ENCODE measurements at places on chromosomes 4 and X. TPM values are rescaled to one million over a fixed set of nuclear protein-coding genes. Genes with fewer than 3 reads are reported as not detected.

DNA sequence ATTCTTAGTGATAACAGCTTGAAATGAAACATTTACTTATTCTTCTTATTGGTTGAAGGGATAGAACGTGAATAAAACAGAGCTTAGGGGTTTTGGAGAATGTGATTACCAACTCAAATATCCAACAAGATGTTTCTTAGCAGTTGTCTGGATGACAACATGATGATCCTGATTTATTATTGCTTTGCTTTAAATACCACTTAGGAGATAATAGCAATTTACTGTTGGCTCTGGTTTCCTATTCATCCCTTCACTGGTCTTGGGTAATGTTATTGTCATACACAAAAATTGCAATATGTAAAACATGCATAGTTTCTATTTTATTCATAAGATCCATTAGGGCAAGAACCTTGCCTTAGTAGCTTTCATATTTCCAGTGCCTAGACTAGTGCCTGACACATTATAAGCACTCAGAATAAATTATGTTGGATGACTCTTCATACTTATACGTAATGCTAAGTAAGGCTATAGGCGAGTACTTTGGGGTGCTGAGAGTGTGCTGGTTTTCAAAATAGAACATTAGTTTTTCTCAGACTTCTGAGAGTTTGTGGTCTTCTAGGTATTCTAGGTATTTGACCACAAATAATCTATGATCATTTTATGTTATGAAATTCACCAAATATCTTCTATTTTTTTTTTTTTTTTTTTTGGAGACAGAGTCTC is 58.6 kb upstream of the PGRMC2 start:
- DNase-seq: no peak
- no peaks in the 10 kb centered on the region for H3K36me3 ChIP-seq
- peaks cover 27% of the 10 kb centered on the region for H3K4me1 ChIP-seq
- no peaks in the 10 kb centered on the region for H3K27me3 ChIP-seq

XAGE1A gene
- total RNA-seq: not detected

DNA sequence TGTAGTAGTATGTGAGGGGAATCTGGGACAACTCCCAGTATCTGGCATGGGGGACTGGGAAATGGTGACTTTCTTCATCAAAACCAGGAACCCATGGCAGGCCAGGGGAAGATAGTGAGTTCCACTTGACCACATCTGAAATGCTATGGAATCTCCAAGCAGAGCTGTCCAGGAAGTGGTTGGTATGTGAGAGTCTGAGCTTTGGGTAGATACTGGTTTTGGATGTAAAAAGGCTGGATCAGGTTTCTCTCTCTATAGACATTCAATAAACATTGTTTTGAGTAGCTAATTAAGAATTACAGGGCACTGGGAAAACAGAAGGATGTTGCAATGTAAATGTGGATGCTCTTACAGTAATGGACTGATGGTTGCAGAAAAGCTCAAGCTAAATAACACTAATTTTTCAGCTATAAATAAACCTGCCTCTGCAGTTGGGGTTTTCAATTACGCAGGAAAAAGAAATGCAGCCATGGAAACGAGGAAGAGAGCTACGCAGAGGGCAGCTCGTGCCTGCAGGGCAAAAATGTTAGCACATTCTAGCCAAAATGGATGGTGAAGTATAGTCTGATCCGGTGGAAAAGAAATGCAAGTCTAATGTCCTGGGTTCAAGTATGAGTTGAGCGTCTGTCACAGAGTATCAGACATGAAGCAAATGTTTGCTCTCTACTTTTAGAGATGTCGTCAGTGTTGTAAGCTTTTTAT is 13.4 kb upstream of the CHRNA9 start:
- H3K4me3 ChIP-seq: peak overlapping the region; percentile 33
- no peak for DNase-seq
- H3K27ac ChIP-seq: peak overlapping the region; percentile 83
- H3K4me1 ChIP-seq: peaks cover 31% of the 10 kb centered on the region

MAML3 gene
- total RNA-seq: 8.2 TPM

GRCh38 chrX:155747520-155747919 is 133.6 kb upstream of the VAMP7 start:
- no peak overlapping the region for H3K4me3 ChIP-seq
- no peak for DNase-seq
- H3K36me3 ChIP-seq: no peaks in the 10 kb centered on the region
- H3K27me3 ChIP-seq: no peaks in the 10 kb centered on the region
- peaks cover 6% of the 10 kb centered on the region for H3K4me1 ChIP-seq
- H3K27ac ChIP-seq: no peak overlapping the region

DNA sequence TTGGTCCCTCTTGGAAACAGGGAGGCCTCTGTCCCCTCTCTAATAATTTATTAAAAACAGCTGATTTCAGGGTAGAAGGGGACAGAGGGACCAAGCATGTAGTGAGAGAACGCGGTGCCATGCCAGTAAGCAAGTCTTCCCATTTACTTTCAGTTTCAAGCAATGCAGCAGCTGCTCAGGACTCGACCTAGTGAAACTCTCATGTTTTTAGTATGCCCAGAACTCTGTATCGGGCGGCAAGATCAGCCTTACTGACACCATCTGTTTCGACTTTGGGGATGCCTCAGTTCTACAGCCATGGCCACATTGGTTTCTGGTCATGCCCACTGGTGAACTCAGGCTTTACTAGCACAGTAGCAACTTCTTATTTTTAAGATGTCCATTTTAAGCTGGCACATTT is 40.6 kb downstream of the ZNF81 start:
- H3K4me3 ChIP-seq: no peak overlapping the region
- peaks cover 16% of the 10 kb centered on the region for H3K36me3 ChIP-seq
- no peak for DNase-seq
- H3K27me3 ChIP-seq: no peaks in the 10 kb centered on the region
- H3K4me1 ChIP-seq: no peaks in the 10 kb centered on the region

- no peak for DNase-seq
- H3K36me3 ChIP-seq: no peaks in the 10 kb centered on the region
- H3K27ac ChIP-seq: no peak overlapping the region
- H3K27me3 ChIP-seq: peaks cover 31% of the 10 kb centered on the region
- no peaks in the 10 kb centered on the region for H3K4me1 ChIP-seq
Observed at GRCh38 chr4:122480655-122481487, 24.3 kb upstream of the IL2 start.

DNA sequence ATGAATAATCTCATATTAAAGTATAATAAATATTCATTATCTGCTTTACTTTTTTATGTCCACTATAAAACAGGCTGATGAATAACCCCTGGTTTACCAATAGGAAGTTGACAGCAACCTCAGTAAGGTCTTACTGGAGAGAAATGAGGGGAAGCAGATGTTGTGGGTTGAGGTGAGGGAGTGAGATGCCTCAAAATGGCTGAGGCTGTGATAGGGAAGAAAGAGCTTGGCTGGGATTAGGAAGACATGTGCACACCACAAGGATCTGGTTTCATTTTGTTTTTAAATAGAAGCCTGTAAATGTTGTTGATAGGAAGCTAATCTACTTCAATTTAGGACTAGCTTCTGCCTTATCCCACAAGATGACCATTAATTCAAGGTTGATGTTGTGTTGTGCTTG is 14.4 kb upstream of the CYBB start:
- H3K4me3 ChIP-seq: no peak overlapping the region
- no peak overlapping the region for H3K27ac ChIP-seq
- peaks cover 5% of the 10 kb centered on the region for H3K27me3 ChIP-seq
- no peak for DNase-seq
- H3K36me3 ChIP-seq: no peaks in the 10 kb centered on the region

SULT1E1 gene
- 5.1 TPM for total RNA-seq

DNAAF6 gene
- total RNA-seq: not detected

DNA sequence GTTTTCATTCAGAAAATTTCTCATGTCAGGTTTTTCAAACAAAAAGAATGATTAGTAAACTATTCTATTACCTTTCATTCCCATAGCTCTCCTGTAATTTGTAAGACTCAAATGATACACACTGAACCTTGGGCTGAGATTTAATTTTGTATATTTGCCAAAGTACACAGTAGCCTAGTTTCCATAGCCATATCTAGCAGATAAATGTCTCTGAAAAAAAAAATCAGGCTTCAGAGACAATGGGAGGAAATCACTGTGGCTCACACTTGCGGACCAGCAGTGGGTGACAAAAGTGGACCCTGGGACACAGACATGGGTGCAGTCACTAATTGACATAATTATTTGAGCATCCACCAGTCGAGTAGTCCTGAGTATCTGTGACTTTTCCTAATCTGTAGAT is 46.6 kb downstream of the MAOA start:
- H3K4me3 ChIP-seq: no peak overlapping the region
- H3K36me3 ChIP-seq: no peaks in the 10 kb centered on the region
- H3K4me1 ChIP-seq: peaks cover 33% of the 10 kb centered on the region
- peak overlapping the region; percentile 4 for H3K27ac ChIP-seq
- DNase-seq: no peak
- no peaks in the 10 kb centered on the region for H3K27me3 ChIP-seq

DNA sequence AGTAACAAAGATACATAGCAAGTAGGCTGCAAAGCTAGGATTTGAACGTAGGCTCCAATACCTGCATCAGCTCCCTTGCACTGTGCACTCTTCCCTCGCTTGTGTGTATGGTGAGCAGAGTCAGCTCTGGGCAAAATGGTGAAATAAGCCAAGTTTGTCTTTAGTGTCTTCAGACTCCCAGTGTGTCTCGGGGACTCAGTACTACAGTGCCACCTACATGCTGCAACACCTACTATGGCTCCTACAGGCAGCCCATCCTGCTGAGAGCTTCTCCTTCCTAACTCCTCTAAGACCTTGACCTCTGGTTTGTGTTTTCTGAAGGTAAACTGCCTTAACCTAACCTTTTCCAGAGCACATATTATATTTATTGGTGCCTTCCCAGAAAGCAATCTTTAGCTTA is 42.5 kb downstream of the RTL9 start:
- H3K27ac ChIP-seq: no peak overlapping the region
- H3K36me3 ChIP-seq: no peaks in the 10 kb centered on the region
- no peaks in the 10 kb centered on the region for H3K27me3 ChIP-seq
- H3K4me3 ChIP-seq: no peak overlapping the region

DNA sequence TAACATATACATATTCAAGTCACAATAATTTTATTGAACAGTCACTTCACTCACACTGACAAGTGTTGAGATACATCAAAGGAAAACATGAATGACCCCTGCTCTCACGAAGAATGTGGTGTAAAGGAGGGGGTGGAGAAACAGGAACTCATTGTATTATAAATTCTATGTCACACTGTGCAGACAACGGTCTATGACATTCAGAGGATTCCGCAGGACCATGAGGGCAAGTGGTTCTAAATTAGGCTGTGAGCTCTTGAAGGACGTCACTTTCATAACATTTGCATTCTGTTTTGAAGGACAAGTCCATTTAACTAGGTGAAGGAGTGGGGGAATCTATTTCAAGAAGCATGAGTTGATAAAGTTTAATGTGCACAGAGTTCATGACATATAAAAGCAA is 415.2 kb upstream of the HS3ST1 start:
- H3K36me3 ChIP-seq: no peaks in the 10 kb centered on the region
- H3K27ac ChIP-seq: no peak overlapping the region
- DNase-seq: no peak

DNA sequence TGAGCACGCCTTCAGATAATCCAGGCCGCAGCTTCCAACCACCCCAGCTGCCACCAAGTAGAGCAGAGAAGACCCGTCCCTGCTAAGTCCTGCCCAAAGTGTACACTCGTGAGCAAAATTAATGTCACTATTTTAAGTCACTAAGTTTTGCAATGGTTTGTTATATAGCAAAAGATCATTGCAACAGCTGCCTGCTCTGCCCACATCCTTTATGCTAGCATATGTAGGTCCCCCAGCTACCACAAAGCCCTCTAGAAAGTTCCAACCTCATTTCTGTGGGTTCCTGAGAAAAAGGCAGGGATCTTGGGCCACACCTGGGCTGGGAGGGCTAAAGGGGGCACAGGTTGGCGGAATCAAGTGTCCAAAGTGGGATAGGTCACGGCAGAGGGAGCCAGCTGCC is 346.9 kb downstream of the BCOR start:
- H3K27ac ChIP-seq: no peak overlapping the region
- H3K4me3 ChIP-seq: no peak overlapping the region
- no peaks in the 10 kb centered on the region for H3K27me3 ChIP-seq
- no peaks in the 10 kb centered on the region for H3K36me3 ChIP-seq

INPP4B gene
- 9.9 TPM for total RNA-seq

DNA sequence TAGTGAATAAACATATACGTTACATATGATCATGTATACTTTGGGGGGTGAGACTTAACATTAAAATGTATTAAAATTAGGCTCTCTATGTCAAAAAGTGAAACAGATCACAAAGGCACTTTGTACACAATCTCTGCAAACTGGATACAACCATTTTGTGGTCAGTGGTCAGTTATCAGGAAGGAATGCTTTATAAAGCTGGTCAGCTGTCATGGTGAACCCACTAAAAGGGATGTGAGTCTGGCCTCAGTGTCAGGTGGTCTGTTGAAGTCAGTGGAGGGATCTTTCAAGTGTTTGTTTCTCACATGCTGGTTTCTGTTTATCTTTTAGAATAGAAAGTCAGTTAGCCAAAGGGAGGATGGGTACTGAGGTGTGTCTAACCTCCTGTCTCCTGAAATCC is 875.5 kb upstream of the INTU start:
- no peak overlapping the region for H3K27ac ChIP-seq
- peaks cover 4% of the 10 kb centered on the region for H3K4me1 ChIP-seq
- H3K27me3 ChIP-seq: no peaks in the 10 kb centered on the region
- DNase-seq: no peak
- H3K36me3 ChIP-seq: no peaks in the 10 kb centered on the region

- H3K36me3 ChIP-seq: peaks cover 47% of the 10 kb centered on the region
- H3K4me3 ChIP-seq: no peak overlapping the region
- H3K27ac ChIP-seq: no peak overlapping the region
Observed at GRCh38 chr4:56931924-56932323, 24.2 kb downstream of the REST start.

BEND4 gene
- not detected for total RNA-seq

FAM133A gene
- 0.13 TPM for total RNA-seq

- H3K4me3 ChIP-seq: no peak overlapping the region
- H3K27ac ChIP-seq: no peak overlapping the region
- H3K27me3 ChIP-seq: peaks cover 2% of the 10 kb centered on the region
- no peaks in the 10 kb centered on the region for H3K36me3 ChIP-seq
- DNase-seq: no peak
- peaks cover 17% of the 10 kb centered on the region for H3K4me1 ChIP-seq
Observed at GRCh38 chrX:133527415-133527814, 112.1 kb upstream of the GPC4 start.

GRCh38 chr4:88910101-88910500 is 146.9 kb downstream of the FAM13A start:
- peaks cover 4% of the 10 kb centered on the region for H3K36me3 ChIP-seq
- no peak overlapping the region for H3K4me3 ChIP-seq
- no peak overlapping the region for H3K27ac ChIP-seq
- no peaks in the 10 kb centered on the region for H3K27me3 ChIP-seq
- no peaks in the 10 kb centered on the region for H3K4me1 ChIP-seq

- no peak overlapping the region for H3K27ac ChIP-seq
- H3K27me3 ChIP-seq: no peaks in the 10 kb centered on the region
- H3K36me3 ChIP-seq: no peaks in the 10 kb centered on the region
- no peak for DNase-seq
- H3K4me1 ChIP-seq: no peaks in the 10 kb centered on the region
Observed at GRCh38 chrX:50448565-50448964, 22.1 kb downstream of the DGKK start.

DNA sequence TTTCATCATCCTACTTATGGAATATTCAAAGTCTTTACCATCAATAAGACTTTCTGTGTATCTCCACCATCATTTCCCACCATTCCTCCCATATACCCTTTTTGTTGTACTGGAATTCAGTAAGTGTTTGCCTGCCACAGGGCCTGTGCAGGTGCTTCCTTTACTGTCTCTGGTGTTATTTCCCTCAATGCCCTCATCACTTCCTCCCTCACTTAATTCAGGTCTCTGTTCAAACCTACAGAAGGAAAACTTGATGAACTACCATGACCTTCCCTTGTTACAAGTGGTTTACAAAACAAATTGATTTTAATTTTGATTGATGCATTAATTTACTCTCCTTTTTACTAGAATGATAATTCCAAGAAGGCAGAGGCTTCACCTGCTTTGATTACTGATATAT is 159.5 kb upstream of the FAT4 start:
- no peak overlapping the region for H3K27ac ChIP-seq
- DNase-seq: no peak
- no peak overlapping the region for H3K4me3 ChIP-seq
- no peaks in the 10 kb centered on the region for H3K4me1 ChIP-seq
- no peaks in the 10 kb centered on the region for H3K27me3 ChIP-seq
- H3K36me3 ChIP-seq: no peaks in the 10 kb centered on the region
